Fibroblast of skin of left biceps (primary cell): ENCODE measurements at places on chromosomes 6 and 20.

DNA sequence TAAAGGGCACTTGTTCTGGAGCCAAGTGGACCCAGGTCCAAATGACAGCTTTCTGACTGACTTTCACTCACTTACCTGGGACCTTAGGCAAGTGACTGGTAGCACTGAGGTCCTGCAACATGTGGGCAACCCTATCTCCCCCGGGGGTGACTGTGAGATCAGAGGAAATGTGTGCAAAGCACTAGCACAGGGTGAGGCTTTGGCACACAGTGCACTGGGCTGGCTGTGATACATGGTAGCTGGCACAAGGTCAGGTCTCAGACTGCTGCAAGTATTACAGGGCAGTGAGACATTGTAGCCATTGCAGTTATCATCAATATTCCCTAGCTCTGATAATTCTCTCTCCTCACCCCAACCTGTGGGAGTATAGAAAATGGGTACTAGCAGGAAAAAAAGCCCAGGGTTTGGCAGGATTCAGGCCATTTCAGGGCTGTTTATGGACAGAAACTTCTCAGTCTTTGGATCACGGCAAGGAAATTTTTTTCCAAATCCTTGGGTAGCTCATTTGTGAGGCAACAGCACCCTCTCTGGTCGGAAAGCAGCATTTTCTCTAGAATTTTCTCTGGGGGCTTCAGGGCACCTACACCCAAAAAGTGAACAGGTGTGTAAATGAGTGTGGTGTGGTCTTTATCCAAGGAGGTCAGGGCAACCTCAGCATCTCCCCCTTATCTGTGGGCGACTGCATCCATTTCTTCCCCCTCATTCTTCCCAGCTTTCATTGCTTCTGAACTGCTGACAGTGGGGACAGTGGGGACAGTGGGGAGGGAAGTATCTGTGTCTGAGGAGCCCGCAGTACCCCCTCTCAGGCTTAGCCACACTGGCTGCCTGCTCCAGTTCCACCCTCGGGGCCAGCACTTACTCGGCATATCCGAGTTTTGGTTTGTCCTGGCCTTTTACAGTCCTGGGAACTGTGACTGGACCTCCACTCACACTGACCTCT is 148.7 kb upstream of the PHACTR3 start:
- no peak for DNase-seq

- no peak for DNase-seq
Observed at GRCh38 chr6:157187182-157188083, 135.9 kb downstream of the TMEM242 start.

GRCh38 chr6:27296106-27296783 is 15.8 kb downstream of the POM121L2 start:
- DNase-seq: no peak

GRCh38 chr6:101799531-101799930 is 406.0 kb downstream of the GRIK2 start:
- no peak for DNase-seq

DNA sequence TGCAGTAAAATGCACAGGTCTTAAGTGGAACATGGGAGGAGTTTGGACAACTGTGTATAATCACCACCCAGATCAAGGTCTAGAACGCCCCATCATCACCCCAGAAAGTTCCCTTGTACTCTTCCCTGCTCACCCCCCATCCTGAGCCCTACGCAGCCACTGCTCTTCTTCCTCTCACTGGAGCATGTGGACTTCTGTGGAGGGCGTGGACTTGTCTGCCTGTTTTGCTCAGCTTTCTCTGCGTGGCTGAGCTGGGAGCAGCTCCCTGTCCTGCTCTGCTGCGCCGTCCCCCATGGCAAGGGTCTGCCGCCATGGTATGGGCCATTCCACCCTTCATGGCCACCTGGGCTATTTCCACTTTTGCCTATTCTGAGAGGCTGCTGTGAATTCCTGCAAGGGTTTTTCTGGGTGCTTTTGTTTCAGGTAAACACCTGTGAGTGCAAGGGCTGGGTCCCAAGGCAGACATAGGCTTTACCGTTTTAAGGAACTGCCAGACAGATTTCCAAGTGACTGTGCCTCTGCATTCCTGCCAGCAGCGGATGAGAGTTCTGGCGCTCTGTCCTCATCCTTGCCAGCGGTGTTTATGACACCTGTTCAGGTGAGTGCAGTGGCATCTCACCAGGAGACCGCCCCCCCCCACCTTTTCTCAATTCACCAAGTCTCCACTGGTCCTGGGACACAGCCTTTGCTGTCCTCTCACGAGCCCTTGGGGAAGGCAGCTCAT is 19.7 kb downstream of the PCK1 start:
- DNase-seq: no peak
